Right lung (tissue), 10 donors: ENCODE measurements at places on chromosomes 1 and 21. TPM values are rescaled to one million over a fixed set of nuclear protein-coding genes. Genes with fewer than 3 reads are reported as not detected.

- DNase-seq: no peak
Measured at GRCh38 chr1:115543247-115543646, 98.5 kb upstream of the VANGL1 start.

GRCh38 chr1:6745073-6745472, 40.2 kb upstream of the CAMTA1 start:
- DNase-seq: no peak

DNA sequence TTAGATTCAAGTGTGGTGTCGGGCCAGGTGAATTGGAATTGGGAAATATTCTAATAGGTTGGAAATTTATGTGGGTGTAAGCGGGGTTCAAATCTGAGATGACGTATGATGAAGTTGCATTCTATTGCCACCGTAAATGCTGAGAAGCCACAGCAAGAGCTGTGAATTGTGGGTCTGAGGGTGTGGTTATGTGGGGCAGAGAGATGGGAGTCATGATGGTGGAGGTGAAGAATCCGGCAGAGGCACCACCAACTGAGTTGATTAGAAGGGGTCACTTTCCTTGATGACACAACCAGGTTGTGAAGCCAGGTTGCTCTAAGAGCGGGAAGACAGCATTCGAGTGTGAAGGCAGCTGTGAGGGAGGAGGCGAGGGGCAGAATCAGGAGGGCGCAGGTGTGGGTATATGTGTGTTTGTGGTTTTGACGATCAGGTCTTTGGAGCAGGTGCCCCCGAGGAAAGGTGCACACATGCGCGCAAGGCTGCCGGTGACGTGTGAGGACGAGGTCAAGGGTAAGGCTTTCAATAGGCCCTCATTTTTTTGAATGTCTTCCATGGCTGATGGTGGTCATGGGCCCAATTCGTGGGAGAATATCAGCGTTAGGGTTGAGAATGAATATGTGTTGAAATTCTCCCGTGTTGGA, 18.7 kb downstream of the LRRC3 start:
- DNase-seq: no peak

SHISA4 gene
- polyA plus RNA-seq: 14.7 TPM
